BJ (cell line): ENCODE measurements at places on chromosomes 2 and 18. TPM values are rescaled to one million over a fixed set of nuclear protein-coding genes. Genes with fewer than 3 reads are reported as not detected.

Gene GKN1
- not detected in 2 replicates for polyA plus RNA-seq

Gene ABCB11
- polyA plus RNA-seq = not detected in 2 replicates

Gene LHCGR
- polyA plus RNA-seq = not detected in 2 replicates

Gene TUBB8B
- polyA plus RNA-seq = 0.10 TPM in 1 of 2 replicates, not detected in the other

Gene KCNG2
- not detected in 2 replicates for polyA plus RNA-seq

Gene TEKT4
- polyA plus RNA-seq = not detected in 2 replicates

Gene LIPG
- polyA plus RNA-seq = 0.25 and 0.42 TPM in 2 replicates

Gene EEF1B2
- polyA plus RNA-seq = 720 and 966 TPM in 2 replicates

Gene GREB1L
- 2.7 TPM in 2 replicates for polyA plus RNA-seq

Gene LRP1B
- polyA plus RNA-seq = 0.04 and 0.11 TPM in 2 replicates

Gene PLA2R1
- 9.5 and 15.3 TPM in 2 replicates for polyA plus RNA-seq

DNA sequence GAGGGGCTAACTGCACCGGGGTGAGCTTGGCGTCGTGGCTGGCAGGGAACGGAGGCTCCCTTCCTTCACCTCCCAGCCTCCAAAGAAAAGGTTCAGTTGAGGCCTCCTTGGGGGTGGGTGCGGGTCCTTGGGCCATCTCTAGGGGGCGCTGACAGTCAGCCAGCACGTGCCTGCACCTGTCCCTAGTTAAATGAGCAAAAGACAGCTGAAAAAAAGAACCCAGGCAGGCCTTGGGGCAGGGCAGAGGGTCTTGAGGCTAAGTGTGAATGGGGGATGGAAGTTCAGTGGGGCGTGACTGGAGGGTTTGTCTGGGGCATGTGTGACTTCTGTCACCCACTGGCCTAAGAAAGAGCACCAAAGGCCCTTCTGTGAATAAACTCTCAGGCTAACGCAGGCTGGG is 56.4 kb downstream of the ZFP36L2 start:
- DNase-seq = no peak

DNA sequence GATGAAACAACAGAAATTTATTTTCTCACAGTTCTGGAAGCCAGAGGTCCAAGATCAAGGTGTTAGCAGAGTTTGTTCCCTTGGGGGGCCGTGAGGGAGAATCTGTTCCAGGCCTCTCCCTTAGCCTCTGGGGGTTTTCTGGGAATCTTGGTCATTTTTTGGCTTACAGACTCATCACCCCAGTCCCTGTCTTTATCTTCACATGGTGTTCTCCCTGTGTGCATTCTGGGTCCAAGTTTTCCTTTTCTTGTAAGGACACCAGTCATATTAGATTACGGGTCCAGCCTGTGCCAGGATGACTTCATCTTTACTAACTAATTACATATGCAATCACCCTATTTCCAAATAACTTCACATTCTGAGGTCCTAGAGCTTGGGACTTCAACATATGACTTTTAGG is 292.5 kb upstream of the TRIB2 start:
- DNase-seq = no peak

GRCh38 chr2:47041063-47041462 is 114.0 kb downstream of the STPG4 start:
- DNase-seq = no peak

- no peak for DNase-seq
Observed at GRCh38 chr2:2183176-2183575, 147.9 kb downstream of the MYT1L start.

DNA sequence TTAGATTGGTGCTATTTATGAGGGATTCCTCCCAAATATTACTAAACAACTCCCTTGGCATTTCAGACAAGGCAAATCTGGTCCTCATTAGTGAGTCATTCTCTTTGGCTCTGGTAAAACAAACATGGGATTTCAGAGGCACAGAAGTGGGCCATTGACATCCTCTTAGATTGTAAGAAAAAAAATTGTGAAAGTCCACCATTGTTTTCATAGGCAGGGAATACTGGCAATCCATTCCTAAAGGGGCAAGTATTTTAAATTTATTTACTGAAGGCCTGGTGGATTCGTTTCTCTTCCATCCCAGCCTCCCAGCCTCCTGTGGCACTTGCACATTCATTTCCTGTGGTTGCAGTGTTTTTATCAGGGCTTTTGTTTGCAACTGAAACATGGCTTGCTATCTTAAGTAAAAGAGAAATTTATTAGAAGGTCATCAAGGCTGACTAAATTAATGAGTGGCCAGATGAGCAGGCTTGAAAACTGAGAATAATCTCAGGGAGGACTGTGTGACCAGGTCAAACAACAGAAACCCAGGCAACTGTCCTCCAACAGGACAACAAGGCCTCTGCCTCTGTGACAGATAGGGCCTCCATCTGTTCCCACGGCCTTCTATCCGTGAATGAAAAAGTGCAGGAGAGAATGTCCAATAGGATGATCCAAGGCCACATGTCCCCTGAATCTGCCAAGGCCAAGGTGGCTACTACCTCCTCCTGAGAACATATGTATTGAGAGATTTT is 23.1 kb upstream of the TNFAIP6 start:
- peak; percentile 89 for DNase-seq

GRCh38 chr2:85865539-85866164 is 23.1 kb downstream of the ST3GAL5 start:
- no peak for DNase-seq

DNA sequence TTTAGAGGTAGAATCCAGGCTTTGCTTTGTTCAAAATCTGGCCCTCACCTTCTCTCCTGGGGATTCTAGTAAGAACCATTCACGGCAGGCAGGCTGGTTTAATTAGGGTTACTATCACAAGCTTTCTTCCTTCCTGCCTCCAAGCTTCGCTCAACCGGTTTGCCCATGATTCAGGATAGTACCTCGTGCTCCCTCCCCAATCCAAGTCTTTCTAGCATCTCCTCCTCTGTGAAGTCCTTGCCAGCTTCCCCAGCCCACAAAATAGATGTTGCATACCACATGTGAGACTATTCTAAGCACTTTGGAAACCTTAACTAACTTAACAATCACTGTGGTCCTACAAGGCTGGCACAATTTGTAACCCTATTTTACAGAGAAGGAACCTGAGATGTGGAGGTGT is 135.1 kb downstream of the SOCS6 start:
- DNase-seq = no peak

DNA sequence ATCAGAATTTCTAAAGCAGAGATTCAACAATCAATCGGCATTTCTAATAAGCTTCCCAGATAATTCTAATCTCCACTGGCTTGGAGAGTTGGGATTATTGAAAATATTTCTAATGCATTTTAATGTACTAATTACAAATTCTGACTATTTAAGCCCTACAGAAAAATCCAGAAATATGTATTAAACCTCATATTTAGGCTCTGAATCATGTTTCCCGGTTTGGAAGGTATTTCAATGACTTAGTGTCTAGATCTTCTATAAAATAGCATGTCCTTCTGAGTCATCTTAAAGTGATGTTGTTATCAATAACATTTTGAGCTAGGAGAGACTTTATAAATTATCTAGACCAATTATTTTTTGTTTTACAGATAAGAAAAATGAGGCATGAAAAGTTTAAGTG is 258.8 kb upstream of the NRXN1 start:
- no peak for DNase-seq

GRCh38 chr2:62142054-62142453 is 53.9 kb upstream of the B3GNT2 start:
- DNase-seq = no peak

DNA sequence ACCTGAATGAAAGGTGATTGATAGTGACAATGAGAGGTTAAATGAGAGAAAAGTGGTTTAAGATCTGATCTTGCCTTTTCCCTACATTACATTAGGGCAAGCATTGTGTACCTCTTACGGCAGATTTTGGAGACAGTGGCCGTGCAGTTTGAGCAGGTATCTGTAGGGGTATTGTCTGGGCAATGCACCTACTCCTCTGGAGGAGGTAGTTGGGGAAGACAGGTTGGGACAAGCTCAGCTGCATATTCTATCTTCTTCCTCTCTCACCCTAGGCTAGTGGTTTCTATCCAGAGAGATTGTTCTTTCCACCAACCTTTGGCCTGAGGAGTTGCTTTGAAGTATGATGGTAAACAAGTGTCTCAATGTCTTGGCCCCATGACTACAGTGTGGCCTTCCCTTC is 323.2 kb downstream of the CYP26B1 start:
- no peak for DNase-seq

- DNase-seq = no peak
Observed at GRCh38 chr2:28428486-28428885, 35.8 kb downstream of the FOSL2 start.

DNA sequence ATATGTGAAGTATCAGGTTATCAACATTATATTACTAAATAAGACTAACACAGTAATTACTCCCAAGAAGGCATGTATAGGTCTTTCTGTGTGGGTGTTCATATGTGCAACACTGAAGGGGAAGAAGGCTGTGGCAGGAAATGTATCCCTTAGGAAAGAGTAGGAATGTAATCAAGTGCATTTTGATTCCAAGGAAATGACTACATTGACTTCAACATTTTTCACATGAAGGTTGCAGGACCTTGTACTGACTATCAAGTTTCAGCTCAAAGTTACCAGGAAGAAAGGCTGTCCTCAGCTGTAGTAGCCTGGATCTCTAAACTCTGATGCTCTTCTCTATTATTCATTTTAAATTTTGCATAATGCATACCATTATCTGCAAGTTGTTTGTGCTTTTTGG is 680.8 kb downstream of the NYAP2 start:
- no peak for DNase-seq

GRCh38 chr2:42886921-42887320 is 94.5 kb upstream of the HAAO start:
- DNase-seq = no peak

DNA sequence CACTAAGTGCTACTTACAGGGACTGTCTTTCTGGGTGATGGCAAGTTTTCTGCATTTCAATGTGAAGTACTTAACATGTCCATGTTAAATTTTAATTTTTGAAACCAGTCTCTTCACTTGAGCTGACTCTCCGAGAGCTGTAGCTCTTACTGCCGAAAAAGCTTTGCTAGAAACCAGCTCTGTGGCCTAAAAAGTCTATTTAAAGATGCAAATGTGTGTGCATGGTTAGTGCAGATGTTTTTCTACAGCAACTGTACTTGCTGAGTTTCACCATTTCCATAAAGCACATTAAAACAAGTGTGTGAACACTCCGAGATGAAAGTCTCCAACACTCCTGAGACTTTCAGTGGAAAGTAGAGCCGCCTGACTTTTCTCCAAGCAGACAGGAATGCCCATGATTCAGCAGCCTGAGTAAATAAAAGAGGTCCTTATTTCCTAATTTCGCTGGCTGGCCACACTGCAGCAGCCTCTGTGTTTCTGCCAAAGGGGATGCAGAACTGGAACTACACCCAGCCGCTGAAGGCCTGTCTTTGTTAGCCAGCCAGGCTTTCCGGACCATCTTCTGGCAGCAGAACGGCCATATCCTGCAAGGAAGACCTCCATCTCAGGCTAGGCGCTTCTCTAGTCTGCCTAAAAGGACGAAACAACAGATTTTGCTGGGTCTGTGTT is 121.2 kb downstream of the ZNF521 start:
- DNase-seq = peak; percentile 67

- DNase-seq = peak; percentile 85
Observed at GRCh38 chr2:150234787-150235446, 252.6 kb downstream of the RND3 start.

GRCh38 chr18:69205925-69206324 is 194.8 kb upstream of the DOK6 start:
- DNase-seq = no peak

- no peak for DNase-seq
Observed at GRCh38 chr2:104858006-104858978, 4.4 kb downstream of the POU3F3 start.

GRCh38 chr2:176668912-176669311 is 399.7 kb downstream of the MTX2 start:
- DNase-seq = no peak

- peak; percentile 30 for DNase-seq
Observed at GRCh38 chr2:158297606-158298005, 158.9 kb downstream of the CCDC148 start.

GRCh38 chr2:38076710-38077430 is 919 bp upstream of the CYP1B1 start:
- peak; percentile 66 for DNase-seq

DNA sequence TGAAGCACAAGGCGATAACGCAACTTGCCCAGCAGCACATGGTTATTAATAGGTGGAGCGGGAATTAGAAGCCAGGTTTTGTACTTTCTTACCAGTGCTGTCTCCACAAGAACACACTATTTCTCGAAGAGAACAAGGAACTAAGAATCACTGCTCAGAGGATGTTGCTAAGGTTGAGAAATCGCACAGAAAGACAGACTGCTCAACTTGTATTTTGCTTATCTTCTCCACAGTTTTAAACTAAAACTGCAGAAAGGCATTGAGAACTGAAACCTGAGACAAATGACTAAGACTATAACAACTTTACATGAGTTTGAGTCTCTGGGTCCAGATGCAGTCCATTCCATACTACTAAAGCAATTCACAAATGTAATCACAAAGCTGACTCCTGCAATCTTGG is 6.2 kb downstream of the PRKD3 start:
- DNase-seq = peak; percentile 24

DNA sequence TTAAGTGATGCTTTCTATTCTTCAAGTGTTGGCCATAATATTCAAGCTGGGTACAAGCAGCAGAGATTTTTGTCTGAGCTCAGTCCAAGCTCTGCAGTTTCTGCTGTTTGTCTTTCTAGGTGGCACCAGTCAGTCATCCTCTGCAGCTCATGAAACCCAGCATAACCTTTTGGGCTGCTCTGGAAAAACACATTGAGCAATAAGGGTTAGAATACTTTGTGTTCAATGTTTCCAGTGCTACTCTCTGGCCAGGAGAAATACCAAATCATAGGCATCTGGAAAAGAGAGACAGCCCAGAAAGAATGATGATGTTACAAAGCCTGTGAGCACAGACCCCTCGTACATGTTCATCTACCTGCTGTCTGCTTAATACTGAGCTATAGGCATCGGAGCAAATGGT is 19.5 kb upstream of the WIPF1 start:
- DNase-seq = no peak

- no peak for DNase-seq
Observed at GRCh38 chr2:46402874-46403273, 76.5 kb upstream of the TMEM247 start.

GRCh38 chr2:186648130-186648529 is 45.7 kb upstream of the FAM171B start:
- peak; percentile 9 for DNase-seq

DNA sequence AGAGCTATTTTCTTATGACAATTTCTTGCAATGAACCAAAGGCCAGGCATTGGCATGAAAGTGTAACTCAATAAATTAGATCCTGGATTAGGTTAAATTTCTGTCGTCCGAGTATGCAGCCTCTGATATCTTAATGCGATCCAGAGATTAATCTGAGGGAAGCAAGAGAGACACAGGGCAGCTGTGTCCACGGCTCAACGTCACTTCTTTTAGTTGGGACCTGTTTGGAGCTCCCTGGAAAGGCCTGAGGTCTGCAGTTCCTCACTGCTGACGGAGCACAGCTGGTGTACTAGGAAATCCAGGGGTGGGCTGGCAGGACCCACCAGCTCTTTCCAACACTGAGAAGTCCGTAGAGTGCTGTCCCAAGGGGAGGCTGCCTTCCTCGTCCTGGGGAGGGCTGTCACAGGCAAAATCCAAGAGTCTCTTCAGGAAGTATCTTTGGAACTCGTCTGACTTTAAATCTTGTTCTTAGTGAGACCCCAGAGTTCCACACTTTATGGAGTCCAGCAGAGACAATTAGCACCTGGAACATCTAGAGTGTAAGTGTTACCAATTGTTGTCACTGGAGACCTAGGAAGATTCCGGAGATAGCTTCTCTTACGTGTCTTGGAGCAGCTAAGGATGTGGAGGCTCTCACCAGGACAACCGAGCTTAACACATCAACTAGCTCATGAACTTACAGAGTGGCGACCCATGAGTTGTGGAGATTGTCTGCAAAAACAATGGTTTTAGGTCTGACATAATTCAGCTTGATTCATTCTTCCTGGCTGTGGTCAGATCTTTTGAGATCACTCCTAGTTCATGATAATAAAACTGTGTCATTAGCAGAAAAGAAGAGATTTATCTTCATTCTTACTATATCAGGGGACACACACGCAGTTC is 173.7 kb downstream of the ACKR3 start:
- peak; percentile 81 for DNase-seq
